ENCODE measurements at places on chromosomes 3 and 15.

GRCh38 chr3:114499976-114500375 lies 206.1 kb downstream of the TIGIT start:
- no peak for DNase-seq

- peak; percentile 14 for DNase-seq
These were observed 27.5 kb downstream of the ANXA2 start for GRCh38 chr15:60370105-60370868.

- DNase-seq, result no peak
These were observed 63.9 kb downstream of the IMPG2 start for GRCh38 chr3:101256511-101256910.

DNA sequence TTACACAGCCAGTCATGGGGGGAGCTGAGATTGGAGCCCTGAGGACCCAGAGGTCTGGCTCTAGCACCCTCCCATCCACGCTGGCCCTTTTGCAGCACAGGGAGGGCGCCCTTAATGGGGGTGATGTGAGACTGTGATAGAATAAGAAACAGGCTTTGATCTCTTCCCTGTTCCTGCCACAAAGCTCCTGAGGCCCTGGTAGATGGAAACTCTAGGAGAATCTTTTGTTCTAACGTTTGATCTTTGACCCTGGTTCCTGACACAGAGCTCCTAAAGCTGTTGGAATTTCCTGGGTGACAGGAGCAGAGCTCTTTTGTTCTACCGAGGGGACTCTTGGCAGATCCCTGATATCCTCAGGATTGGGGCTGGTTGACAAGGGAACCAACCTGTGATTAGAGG lies 1.2 kb upstream of the UROC1 start:
- DNase-seq, result no peak

DNA sequence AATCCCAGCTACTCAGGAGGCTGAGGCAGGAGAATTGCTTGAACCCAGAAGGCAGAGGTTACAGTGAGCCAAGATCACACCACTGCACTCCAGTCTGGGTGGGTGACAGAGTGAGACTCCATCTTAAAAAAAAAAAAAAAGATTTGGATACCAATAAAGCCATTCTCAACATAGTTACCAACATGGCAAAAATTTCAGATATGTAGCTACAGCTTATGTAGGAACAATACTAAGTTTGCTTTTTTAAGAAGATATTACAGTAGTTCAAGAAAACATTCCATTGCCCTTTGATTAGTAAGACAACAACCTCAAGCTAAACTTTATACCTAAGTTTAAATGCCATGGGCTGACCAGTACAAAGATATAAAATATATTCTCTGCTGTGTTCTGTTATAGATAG lies 34.4 kb downstream of the ZNF106 start:
- no peak for DNase-seq

GRCh38 chr3:146715170-146715569 lies 110.0 kb upstream of the PLSCR5 start:
- DNase-seq, result no peak

DNA sequence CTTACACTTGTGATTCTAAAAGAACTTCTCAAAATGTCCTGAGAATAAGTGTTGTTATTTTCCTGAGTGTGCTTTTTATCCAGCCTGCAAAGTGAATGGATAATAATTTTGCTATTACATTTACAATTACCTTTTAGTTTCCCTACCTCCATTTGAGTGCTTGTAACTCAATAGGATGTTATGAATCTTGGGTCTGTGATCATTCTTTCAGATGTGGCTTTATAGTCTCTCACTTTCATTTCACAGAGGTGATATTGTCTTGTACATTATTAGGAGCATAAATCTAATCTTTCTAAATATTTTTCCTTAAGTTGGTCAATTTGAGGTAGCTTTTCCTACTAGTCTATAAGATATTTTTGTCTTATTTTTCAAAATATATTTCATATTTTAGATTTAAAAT lies 386.3 kb upstream of the EPHA6 start:
- DNase-seq, result no peak

DNA sequence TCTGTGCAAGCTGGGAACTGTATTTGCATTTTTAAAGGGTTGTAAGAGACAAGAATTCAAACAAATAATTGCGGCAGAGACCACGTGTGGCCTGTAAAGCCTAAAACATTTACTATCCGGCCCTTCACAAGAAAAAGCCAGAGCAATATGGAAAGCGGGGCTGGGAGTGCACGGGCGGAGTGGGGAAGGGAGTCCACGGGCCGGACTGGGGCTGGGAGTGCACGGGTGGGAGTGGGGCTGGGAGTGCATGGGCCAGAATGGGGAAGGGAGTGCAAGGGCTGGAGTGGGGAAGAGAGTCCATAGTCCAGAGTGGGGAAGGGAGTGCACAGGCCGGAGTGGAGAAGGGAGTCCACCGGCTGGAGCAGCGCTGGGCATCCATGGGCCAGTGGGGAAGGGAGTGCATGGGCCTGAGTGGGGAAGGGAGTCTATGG lies 41.2 kb downstream of the KLF15 start:
- DNase-seq, result no peak

DNA sequence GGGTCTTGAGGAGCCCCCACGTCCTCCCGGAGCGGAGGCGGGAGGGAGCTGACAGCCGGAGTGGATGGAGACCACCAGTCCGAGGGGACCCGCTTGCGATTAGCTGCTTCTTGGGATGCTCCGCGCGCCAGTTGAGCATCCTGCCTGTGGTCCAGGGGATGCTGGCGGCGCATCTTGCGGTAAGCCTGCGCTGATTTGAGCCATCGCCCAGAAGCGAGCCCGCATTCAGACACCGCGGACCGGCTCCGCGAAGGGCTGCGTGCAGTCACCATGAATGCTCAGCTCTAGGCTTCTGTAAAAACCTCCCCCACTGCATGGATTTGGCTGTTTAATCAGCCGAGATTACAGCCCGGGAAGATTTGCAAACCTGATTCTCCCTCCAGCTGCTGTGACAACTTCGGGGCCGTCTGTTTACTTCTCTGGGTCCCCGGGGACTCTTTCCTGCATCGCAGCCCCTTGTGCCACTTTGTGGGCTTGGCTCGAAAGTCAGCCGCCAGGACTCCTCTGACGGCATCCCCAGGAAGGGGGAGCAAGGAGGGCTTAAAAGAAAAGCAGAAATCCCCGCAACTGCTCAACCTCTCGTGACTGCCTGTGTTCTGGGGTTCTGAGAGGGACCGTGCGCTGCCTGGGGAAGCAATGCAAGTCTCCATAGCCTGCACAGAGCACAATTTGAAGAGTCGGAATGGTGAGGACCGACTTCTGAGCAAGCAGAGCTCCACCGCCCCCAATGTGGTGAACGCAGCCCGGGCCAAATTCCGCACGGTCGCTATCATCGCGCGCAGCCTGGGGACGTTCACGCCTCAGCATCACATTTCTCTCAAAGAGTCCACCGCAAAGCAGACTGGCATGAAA lies 171.1 kb downstream of the KCNAB1 start:
- DNase-seq, result no peak

- DNase-seq, result no peak
These were observed 191.1 kb downstream of the TBC1D5 start for GRCh38 chr3:17551333-17551732.
